ENCODE measurements at places on chromosomes 1 and 21.

GRCh38 chr1:31004231-31004621 is 61.3 kb downstream of the PUM1 start:
- DNase-seq = no peak

- DNase-seq = no peak
Observed at GRCh38 chr1:87348341-87349019, 19.8 kb downstream of the LMO4 start.

DNA sequence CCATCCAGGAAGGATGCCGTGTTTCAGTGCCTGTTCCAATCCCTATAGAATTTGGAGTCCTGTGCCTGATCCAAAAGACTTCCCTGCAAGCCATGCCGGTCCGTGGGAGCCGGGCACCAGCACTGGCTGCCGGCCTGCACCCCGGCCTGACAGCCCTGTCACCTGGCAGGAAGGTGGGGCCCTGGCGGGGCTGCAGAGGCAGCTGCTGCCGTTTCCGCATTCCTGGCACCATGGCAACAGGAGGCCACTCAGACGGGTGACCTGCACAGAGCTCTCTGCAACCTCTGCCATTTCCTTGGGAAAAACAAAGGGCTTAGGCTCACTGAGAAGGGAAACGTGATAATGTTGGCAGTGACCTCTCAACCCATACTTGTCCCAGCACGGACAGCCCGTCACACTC is 63.2 kb upstream of the TMEM51 start:
- DNase-seq = no peak

DNA sequence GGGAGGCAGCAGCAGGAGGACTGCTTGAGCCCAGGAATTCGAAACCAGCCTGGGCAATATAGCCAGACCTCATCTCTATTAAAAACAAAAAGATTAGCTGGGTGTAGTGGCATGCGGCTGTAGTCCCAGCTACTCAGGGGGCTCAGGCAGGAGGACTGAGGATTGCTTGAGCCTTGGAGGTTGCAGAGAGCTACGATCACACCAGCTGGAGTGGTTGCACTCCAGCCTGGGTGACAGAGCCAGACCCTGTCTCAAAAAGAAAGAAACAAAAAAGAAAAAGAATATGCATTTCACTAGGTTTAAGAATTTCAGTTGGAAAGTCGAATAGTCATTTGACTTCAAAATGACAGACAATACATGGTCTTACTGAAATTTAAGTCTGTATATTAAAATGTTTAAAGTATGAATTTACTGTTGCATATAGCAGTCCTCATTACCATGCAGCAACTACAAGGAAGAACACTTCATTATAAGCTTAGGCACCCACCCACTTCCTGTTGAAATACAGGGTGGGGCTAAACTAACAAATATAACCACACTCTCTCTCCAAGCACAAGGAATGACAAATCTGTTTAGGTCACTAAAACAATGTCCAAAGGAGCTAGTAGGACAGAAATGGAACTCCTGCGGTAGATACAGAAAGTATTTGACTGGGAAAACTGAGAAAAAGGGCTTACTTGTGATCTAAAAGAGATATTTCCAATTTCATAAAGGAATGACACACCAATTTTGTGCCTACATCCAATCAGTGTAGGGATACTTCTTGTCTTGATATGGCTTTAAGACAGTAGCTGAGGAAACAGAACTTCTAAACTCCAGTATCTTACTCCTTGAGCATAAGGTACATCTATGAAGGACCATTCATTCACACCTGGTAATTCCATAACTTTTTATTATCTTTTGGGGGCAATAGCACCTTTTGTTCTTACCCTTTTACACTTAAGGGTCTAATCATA is 44.1 kb downstream of the GPR3 start:
- no peak for DNase-seq

- no peak for DNase-seq
Observed at GRCh38 chr1:157403203-157403602, 149.1 kb downstream of the FCRL5 start.

GRCh38 chr1:215393476-215393875 is 173.6 kb upstream of the KCTD3 start:
- DNase-seq = no peak

DNA sequence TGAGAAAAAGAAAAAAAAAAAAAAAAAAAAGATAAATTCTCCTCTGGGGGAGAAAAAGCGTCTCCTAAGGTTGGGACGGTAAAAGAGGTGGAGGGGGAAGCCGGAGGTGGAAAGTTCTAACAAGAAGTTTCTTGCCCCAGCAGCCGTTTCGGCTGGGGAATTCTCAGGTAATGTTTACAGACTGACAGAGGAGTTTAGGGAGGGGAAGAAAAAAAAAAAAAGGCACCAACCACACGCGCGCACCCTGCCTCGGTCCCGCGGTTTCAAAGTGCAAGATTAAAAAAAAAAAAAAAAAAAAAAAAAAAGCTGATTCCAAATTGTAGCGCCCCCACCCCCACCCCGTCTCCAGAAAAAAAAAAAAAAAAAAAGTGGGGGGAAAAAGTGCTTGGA is 504 bp downstream of the DHRS3 start:
- DNase-seq = no peak

DNA sequence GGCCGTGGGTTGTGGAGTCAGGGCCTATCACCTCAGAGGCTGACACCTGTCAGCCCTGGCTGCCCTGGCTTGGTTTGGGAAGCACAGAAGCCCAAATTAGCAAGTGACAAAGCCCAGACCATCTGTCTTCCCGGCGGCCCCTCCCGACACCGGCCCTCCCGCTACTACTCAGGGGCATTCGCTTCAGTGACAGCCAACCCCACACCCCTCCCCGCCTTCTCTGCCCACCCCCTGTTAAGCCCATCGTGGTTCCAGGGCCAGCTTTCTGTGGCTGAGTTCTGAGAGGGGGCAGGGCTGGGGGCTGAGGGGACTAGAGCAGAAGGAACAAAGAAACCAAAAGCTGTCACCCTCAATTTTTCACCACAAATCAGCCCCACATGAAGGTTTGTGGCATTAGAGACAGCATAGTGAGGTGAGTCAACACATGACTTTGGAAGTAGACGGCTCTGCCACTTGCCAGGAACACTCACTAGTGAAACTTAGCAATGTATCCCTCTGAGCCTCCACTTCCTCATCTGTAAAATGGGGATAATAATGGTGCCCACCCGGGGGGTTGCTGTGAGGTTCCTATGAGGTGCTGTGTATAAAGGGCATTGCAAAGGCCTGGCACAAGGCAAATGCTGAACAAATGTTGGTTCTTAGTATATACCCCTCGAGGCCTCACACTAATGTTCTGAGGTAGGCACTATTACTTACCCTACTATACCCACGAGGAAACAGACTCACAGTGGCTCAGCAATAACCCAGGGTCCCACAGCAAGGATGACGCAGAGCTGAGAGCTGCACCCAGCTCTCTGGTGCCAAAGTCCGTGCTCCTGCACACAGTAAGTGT is 5.2 kb upstream of the TNNI1 start:
- DNase-seq = no peak

DNA sequence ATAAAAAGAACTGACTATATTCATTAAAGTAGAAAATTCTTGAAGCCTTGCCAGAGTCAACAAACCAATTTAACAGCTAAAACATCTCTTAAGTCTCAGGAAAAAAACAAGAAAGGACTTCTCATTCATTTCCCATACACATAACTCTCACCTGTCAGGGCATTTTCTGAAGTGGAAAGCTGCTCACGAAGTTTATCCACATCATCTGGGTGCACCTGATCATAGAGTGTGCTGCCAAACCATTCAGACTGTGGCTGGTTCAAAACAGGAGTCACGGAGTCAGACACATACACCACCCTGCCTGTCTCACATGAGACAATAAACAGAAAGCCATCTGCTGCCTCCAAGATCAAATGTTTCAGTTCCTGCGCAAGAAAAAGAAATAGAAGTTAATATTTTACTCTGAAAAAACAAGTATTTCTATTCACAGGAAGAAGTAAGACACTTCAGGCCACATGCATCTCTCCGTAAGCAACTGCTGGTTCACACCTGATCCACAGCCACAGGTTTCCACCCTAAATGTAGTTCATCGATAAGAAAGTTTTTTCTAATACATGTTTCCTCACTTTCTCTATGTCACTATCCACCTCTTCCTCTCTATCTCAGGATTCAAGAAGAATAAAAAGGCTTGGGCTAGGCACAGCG is 28.2 kb upstream of the CTSK start:
- no peak for DNase-seq

DNA sequence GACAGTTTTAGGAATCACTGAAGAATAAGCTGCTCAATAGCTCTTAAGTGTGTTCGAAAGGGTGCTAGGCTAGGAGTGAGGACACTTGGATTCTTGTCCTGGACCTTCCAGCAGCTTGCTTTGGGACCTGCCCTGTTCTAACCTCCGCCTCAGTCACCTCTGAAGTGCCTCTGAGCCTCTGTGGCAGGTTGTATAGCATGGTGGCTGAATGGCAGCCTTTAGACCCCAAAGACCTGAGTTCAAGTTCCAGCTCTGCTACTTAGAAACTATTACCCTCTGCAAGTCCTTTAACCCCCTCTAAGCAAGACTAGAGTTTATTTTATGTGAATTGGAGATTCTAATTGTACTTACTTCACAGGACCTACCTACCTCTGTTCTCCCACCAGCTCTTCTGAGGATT is 81.5 kb downstream of the RRAGC start:
- DNase-seq = no peak

DNA sequence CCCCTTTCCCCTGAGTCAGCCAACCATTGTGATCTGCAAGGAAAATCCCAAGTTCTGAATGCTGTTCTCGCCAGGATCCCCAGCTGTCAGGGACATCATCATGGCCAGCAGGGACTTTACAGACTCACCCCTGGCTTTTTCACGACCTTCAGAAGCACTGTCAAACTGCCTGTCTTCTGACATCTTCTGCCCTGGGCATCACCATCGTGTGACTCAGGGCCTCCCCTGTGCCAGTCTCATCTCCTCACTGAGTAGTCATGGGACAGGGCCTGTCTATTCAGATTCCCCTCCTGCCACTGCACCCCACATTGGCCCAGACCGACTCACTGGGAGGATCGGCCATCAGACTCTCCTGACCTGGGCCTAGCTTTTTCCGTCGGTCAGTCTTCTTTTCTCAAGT is 72.5 kb upstream of the VAMP3 start:
- no peak for DNase-seq

- DNase-seq = peak; percentile 73
Observed at GRCh38 chr21:39660191-39660980, 47.6 kb downstream of the B3GALT5 start.

DNA sequence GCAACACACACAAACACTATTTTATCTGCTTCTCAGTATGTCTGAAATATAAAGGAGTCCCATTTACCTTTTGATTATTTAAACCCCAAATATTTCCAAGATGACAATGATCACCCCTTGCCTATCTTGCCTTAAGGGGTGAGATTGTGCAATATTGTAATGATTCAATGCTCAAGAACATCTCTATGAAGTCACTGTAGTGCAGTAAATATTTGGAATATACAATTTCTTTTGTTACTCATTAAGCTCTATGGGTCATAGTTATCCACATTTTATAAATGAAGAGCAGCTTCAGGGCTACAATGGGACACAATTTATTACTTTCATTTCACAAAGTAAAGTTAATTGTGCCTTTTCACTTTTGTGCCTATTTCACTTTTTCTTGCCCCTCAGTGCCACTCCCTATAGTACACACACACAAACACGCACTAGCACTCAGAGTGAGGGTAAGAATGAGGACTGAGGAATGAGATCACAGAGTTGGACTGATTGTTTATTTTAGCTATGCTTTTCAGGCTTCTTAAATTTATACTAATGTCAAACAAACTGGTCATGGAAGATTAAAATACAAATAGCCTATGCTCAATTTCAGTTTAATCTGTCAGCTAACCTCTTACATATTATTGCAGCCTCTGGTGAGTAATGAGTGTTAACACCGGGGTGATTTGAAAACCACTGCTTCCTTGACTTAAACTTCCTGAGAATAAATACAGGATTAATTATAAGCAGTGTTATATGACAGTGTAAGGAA is 521.0 kb upstream of the B3GALT2 start:
- DNase-seq = no peak

DNA sequence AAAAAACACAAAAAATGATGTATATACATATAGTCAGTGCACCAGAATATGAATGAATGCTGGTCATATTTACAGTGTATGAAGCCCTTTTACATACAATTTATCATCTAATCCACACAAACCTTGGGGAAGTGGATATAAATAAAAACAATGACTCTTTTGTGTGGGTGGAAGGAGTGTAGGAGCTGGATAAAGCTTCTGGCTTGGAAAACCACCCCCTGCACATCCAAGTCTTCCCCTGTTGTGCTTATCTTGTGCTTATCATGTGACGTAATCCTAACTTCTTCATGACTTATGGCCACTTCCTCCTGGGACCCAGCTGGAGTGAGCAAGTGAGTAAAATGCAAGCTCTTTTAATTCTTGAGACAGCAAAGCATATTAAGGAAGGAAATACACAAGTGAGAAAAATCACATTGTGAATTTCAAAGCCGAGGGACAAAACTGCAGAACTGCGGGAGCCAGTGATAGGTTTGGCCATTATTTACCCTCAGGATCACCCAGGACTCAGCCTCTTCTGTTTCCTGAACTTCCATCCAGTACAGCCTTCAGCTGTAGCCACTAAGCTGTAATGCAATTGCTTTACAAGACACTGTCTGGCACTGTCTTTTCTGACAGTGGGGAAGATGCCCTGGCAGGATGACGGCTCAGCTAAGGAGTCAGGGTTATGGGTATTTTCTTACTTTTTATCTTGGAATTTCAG is 104.0 kb upstream of the PPM1J start:
- peak; percentile 39 for DNase-seq

DNA sequence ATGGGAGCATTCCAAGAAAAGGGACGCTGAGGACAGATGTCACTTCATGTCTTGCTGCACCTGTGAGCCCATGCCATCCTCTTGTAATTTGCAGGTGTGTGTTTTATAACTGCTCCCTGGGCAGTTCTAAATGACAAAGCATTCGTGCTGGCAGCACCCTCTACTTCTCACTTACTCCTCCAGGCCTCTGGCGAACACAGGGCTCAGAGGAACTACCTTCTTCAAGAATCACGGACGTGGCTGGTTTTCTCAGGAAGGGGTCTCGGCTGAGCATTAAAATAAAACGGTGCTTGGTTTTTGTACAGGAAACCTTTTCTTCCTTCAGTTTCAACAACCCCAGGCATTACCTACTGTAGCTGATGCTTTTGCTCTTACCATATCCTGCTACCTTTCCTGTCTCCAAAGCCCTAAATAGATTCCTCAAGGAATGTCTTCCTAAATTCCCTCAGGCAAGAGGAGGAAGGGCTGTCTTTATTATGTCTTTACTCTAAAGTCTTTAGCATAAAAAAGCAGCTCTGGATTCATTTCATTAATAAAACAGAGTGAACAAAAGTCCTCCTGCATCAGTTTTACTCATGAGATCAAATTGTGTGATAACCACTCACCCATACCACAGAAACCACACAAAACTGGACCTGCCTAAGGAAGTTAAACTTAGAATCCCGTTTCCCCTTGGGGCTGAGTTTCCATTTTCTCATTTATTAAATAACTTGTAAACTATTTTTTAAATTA is 79.0 kb upstream of the MAP10 start:
- no peak for DNase-seq

- DNase-seq = no peak
Observed at GRCh38 chr1:59765011-59765730, 49.6 kb upstream of the HOOK1 start.

- DNase-seq = no peak
Observed at GRCh38 chr1:200992382-200993048, 31.0 kb downstream of the KIF21B start.
